ENCODE measurements at places on chromosomes 1 and 21.

GRCh38 chr1:32201011-32201855, 838 bp downstream of the CCDC28B start:
- DNase-seq = peak; percentile 46

GRCh38 chr21:26061437-26061836, 109.1 kb downstream of the APP start:
- DNase-seq = no peak

DNA sequence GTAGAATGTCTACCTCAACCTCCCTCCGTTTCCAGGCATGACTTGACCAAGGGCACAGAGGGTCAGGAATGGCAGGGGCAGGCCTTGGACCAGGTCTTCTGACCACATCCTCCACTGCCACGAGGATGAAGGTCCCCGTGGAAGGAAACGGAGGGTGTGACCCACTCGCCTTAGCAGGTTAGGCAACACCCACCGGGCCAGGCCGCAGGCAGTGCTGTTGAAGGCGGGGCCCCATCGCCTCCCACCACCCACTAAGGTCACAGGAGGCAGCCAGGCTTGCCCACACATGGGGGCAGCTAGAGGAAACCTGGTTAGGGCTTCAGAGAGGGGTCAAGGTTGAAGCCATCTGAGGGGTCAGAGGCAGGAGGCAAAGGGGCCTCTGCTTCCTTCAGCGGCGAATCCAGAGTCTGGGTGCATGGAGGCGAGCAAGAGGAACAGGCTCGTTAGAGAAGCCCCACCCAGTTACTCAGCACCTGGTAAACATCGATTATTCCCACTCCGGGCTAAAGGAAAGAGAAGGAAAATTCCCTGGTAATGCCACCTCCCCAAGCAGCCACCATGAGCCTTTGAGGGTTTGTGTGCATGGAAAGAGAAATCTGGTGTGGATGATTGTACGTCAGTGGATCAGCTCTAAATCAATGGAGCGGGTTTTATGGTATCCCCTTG, 37.0 kb downstream of the RIPK4 start:
- DNase-seq = no peak

GRCh38 chr1:44608141-44608540, 66.1 kb downstream of the TMEM53 start:
- DNase-seq = no peak

- DNase-seq = no peak
Measured at GRCh38 chr1:178688244-178688643, 36.8 kb upstream of the RALGPS2 start.

DNA sequence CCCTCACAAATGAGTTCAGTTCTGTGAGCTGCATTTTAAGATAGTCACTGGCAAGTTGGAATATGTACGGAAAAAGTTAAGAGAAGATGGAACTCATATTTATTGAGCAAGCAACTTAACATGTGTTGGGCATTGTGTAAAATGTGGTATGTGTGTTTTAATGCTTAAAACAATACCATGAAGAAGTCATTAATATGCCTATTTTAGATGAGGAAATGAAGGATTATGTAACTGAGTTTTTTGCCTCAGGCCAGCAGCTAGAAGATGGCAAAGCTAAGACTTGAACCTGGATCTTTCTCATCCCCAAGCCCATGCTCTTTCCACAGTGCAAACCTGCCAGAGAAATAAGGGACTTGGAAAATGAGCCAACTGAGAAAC, 48.9 kb downstream of the SPATA46 start:
- no peak for DNase-seq

- no peak for DNase-seq
Measured at GRCh38 chr21:41037936-41038335, 130.0 kb upstream of the BACE2 start.

DNA sequence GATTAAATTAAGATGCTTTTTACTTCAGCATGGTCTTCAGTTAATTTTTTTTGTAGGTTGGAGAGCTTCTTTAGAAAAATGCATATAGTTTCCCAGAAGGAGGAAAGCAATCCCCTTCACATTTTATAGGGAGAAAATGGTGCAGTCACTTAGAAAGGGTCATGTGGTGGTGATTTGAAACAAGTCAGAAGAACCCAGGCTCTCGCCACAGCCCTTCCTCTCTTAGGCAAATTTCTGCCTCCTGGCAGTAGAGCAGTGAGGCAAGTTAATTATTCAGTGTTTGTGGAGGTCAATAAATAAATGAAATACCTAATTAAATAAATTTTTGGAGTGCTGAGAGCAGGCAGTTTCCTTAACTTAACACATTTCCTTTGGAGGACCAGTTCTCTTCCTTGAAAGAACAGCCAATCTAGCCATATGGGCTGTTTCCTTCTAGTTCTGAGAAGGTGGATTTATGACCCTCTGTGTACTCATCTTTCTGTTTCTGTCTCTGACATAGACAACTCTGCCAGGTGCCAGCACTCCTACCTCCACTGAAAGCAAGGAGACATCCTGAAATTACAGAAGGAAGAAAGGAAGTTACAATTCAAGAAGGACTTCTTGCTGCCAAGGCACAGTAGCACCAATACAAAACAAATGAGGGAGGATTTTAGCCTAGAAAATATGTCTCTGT, 19.0 kb upstream of the POGZ start:
- DNase-seq = no peak

GRCh38 chr1:213658457-213658856, 329.3 kb upstream of the PROX1 start:
- no peak for DNase-seq

DNA sequence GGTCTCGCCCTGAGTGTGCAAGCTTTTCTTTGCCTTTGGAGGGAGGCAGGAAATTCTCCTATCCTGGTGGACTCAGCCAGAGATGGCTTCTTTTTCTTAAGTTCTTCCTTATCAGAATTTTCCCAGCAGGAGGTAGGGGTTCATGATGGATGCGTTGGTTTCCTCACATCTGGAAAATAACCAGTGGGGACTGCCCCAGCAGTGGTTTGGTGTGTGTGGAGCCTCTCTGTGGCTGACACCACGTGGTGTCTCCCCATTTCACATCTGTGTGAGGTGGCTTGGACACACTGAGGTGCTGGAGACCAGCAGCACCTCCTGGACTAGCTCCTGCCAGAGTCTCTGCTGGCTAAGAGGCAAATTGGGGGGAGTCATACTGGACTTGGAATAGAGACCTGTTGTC, 32.6 kb downstream of the B3GALT5 start:
- DNase-seq = no peak

- no peak for DNase-seq
Measured at GRCh38 chr1:110634086-110634454, 27.9 kb upstream of the KCNA2 start.

GRCh38 chr1:54819195-54819536, 18.0 kb upstream of the TTC22 start:
- DNase-seq = no peak

GRCh38 chr1:164804366-164804765, 245.4 kb downstream of the PBX1 start:
- DNase-seq = no peak

DNA sequence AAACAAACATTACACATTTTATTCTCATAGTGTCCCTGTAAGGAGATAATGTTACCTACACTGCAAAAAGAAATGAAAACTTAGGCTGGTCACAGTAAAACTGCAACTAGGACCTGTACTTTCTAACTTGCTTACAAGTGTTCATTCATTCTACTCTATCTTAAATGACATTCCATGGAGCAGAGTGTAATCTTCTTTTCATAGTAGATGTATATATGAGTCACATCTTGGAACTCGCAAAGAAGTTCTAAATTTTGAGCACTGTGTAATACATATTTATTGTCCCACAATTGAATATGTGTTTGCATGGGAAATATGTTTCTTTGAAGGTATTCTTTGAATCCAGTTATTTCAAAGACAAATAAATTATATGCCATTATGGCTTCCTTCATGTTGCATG, 1258.5 kb upstream of the ADGRL2 start:
- DNase-seq = no peak

- no peak for DNase-seq
Measured at GRCh38 chr1:160971618-160972056, 17.0 kb upstream of the ITLN2 start.

- peak; percentile 27 for DNase-seq
Measured at GRCh38 chr1:27726173-27727044, 648 bp downstream of the FAM76A start.

DNA sequence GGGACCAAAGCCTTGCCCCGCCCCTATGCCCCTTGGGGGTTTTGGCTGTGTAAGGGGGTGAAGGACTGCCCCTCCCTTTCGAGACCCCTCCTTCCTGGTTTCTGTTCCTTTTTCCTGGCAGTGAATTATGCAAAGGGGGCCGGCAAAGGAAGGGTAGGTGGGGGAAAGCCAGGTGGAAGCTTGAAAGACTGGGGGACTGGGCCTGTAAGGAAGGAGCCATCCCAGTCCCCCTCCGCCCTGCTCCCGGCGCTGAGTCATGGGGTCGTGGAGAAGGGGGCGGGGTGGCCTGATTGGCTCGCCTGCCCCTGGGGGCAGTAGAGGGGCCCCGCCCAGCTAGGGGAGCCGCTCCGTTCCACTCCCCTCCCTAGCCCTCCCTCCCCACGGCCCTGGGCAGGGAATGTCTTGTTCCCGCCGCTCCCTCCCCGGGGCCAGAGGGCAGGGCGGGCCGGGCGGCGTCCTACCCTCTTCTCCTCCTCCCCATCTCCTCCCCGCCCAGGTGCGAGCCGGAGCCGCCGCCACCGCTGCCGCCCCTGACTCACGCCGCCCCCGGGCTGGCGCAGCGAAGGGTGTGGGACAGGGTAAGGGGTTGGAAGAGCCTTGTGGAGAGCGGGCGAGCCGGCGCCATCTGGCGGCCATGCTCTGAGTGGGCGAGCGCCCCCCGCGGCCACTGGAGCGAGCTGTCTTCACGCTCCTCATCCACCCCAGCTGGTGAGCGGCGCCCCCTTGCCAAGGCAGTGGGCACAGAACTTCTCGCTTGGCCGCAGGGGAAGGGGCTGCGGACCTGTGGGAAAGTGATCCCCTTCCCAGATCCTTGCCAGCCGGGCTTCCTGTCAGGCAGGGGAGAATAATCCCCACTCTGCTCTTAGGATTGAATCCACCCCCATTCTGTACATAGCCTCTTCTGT, 14.7 kb downstream of the ZBTB7B start:
- peak; percentile 84 for DNase-seq

GRCh38 chr1:31509124-31510072, 66.9 kb upstream of the TINAGL1 start:
- DNase-seq = no peak

GRCh38 chr21:26125433-26126167, 45.0 kb downstream of the APP start:
- DNase-seq = no peak

DNA sequence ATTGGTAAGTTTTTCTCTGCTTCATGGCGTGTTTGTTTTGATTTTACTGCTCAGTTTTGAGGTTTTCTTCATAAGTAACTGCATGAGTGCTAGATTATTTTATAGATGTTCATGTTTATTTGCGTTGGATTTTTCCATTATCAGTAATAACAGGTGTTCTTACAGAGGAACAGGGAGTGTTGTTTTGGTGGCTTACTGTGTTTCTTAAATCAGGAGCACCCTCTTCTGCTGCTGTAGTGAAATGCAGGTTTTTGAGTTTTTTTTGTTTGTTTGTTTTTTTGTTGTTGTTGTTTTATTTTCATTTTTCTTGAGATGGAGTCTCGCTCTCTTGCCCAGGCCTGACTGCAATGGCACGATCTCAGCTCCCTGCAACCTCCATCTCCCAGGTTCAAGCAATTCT, 32.6 kb downstream of the CTBS start:
- DNase-seq = no peak

DNA sequence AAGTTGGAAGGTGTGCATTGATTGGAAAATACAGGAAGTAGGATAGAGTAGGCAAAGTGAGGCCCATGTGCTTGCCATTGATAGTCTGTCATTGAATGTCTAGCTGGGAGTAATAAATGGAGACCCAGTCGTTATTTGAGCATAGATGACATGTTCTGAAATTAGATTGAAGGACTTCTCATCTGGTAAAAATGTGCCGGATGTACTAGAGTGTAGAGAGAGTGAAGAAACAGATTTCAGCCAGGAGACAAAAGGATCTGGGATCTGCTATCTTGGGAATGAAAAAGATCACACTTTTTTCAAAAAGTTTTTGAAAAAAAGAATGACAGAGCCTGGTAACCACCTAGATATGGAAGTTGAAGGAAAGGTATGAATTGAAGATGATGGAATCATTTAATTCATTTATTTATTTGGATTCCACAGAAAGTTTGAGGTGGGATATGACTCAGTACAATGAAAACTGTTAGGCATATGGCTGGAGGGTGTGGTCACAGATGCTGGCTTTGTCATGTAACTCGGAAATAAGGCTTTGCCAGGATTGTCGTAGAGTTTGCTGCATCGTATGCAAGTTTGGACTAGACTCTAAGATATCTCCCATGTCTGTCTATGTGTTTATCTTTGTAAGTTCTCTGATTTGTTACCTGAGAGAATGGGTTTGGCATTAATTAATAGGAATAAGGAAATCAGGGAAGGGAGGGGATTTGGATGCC, 137.1 kb downstream of the PBX1 start:
- DNase-seq = no peak

- DNase-seq = no peak
Measured at GRCh38 chr1:87393445-87394085, 64.9 kb downstream of the LMO4 start.

- no peak for DNase-seq
Measured at GRCh38 chr1:119428991-119429390, 14.0 kb downstream of the HSD3B2 start.

GRCh38 chr1:79693441-79694114, 687.0 kb upstream of the ADGRL4 start:
- no peak for DNase-seq

DNA sequence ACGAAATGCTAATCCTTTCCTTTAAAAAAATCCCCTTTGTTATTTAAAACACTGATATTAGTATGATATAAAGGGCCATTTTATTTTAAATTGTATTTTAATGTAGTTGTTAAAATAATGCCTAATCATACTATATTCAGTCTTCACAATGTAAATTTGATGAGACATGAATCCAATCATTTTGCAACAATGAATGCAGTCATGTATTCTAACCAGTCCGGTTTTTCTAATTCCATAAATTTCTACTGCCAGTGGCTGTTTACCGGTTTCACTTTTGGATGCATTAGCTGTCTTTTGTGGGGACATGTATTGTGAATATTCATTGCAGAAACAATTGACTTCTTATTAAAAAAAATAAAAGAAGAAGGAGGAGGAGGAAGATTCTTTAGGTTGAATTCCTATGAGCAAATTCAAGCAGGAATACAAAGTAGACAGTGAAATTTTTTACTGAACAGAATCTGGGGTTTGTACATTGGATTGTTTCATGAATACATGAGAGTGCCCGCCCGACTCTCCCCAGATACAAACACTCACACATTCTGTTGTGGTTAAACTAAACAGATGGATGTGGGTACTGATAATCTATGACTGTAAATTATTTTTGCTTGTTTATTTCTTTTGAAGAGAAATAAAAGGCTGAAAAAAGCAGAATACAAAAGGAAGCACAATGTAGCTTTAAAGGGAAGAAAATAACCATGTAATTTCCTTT, 624.8 kb upstream of the PTBP2 start:
- no peak for DNase-seq

DNA sequence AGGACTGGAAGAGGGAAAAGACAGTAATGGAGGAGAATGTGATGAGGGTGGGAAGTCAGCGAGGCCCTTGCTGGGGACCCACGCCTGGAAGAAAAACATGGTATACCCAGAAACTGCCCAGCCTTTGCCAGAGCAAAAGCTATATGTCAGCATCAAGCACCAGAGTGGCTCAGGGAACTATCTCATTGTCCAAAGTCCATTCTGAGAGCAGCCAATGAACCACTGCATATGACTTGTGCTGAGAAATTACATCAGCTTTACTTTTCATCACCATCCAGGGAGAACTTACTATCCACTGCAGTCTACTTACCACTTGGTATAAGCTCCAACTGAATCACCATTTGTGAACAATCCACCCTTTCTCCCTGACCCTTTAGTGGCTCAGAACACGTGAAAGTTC, 148.1 kb downstream of the TTLL7 start:
- DNase-seq = no peak

- no peak for DNase-seq
Measured at GRCh38 chr21:25986928-25987327, 183.6 kb downstream of the APP start.

All from prostate gland (tissue), 2 donors.